ENCODE measurements at places on chromosomes 3 and 15.

DNA sequence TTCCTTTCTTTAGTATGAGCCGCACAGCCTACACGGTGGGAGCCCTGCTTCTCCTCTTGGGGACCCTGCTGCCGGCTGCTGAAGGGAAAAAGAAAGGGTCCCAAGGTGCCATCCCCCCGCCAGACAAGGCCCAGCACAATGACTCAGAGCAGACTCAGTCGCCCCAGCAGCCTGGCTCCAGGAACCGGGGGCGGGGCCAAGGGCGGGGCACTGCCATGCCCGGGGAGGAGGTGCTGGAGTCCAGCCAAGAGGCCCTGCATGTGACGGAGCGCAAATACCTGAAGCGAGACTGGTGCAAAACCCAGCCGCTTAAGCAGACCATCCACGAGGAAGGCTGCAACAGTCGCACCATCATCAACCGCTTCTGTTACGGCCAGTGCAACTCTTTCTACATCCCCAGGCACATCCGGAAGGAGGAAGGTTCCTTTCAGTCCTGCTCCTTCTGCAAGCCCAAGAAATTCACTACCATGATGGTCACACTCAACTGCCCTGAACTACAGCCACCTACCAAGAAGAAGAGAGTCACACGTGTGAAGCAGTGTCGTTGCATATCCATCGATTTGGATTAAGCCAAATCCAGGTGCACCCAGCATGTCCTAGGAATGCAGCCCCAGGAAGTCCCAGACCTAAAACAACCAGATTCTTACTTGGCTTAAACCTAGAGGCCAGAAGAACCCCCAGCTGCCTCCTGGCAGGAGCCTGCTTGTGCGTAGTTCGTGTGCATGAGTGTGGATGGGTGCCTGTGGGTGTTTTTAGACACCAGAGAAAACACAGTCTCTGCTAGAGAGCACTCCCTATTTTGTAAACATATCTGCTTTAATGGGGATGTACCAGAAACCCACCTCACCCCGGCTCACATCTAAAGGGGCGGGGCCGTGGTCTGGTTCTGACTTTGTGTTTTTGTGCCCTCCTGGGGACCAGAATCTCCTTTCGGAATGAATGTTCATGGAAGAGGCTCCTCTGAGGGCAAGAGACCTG is 13.2 kb downstream of the GREM1 start:
- peak; percentile 68 for DNase-seq

DNA sequence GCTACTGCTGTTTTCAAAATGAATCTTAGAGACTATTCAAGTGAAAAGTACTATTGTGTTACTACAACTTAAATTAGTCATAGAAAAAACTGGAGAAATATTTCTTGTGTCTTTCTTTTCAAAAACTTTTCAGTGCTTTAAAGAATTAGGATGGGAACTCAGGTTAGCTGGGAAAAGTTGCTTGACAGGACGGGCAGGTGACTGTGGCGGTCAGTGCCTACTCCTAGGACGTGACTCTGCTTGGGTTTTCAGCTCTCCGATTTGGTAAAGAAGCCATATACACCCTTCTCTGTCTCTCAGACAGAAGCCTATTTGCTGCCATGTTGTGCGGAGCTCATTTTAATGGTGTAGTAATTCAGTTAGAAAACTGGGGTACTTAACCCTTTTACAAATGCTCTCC is 89.8 kb upstream of the CACNA2D3 start:
- DNase-seq, result no peak

- no peak for DNase-seq
Measured at GRCh38 chr15:56495053-56495452, 30.1 kb upstream of the MNS1 start.

- peak; percentile 100 for DNase-seq
Measured at GRCh38 chr15:45456212-45457106, 66.1 kb downstream of the SLC30A4 start.

GRCh38 chr3:193230610-193231009 is 10.4 kb upstream of the PLAAT1 start:
- no peak for DNase-seq

DNA sequence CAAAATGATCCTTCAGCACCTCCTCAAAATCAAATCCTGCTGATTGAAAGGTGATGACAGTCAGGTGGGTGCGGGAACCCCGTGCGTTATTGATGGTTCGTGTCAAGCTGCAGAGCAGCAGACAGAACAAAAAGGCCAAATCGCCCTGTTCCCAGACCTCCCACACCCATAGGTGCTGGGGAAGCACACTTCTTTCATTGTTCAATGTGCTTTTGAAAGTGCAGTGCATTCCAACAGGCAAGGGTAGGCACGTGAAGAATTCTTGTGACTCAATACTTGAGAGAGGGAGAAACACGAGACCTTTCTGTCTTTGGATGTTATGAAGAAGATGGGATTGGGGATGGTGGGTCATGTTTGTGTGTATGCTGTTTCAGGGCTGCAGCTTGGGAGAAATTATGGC is 514.0 kb downstream of the MCTP2 start:
- no peak for DNase-seq

- no peak for DNase-seq
Measured at GRCh38 chr3:88433568-88433967, 283.8 kb downstream of the C3orf38 start.

DNA sequence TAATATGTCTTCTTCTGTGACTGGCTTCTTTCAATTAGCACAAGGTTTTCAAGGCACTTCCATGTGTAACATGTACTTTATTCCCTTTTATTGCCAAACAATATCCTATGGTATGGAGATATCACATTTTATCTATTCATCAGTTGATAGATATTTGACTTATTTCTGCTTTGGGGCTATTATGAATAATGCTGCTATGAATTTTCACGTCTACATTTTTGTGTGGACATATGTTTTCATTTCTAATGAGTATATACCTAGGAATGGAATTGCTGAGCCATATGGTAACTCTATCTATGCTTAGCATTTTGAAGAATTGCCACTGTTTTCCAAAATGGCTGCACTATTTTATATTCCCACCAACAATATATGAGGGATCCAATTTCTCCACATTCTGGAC is 3.6 kb upstream of the AGTR1 start:
- no peak for DNase-seq

All from EH (cell line).